ENCODE measurements at places on chromosomes 7 and 10.
A peak's percentile ranks its signal among the peaks of the same experiment; 100 is the strongest.

GRCh38 chr10:92839191-92840085 lies 8.9 kb upstream of the EXOC6 start:
- no peak for DNase-seq

GRCh38 chr10:62039954-62040353 lies 138.5 kb downstream of the ARID5B start:
- DNase-seq = no peak

GRCh38 chr7:94547126-94547525 lies 37.5 kb downstream of the CASD1 start:
- DNase-seq = no peak

DNA sequence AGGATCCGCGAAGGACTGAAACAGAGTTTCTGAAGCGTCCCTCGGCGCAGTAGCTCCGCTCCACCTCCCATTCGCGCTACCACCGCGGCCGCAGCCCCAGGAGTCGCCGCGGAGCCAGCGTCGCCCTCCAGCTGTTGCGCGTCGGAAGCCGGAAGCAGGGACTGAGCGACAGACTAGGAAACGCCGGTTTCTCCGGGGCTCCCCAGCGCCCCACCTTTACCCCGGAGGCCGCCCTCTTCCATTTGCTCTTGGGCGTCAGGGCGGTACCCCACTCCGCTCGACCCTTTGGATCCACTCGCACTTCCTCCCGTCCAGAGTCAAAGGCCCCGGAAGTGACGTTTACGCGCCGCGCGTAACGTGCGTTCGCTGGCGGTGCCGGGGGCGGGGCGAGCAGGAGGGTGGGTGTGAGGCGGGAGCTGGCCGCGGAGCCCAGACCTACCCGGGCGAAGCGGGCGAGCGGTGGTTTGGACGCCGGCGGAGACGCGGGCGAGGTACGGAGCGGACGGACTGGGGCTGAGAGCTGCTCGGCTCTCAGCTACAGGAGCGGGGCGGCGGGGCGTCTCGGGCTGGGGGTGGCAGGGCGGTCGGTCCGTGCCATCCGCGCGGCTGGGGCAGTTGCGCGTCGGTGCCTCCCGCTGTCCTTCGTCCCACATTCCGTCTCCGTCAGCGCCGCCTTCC lies at the start of gene RABGEF1:
TSS of gene RABGEF1 (plus strand) at position 432 of the 678 bp plus-strand sequence. CDS start 31,167 bp downstream, outside the sequence.
- peak; percentile 96 for DNase-seq

GRCh38 chr7:65444899-65445823 lies 71.5 kb downstream of the ZNF92 start:
- DNase-seq = no peak
